ENCODE measurements at places on chromosomes 5 and 9. TPM values are rescaled to one million over a fixed set of nuclear protein-coding genes. Genes with fewer than 3 reads are reported as not detected.

- DNase-seq: no peak
Measured at GRCh38 chr5:39400713-39401578, 23.8 kb downstream of the DAB2 start.

DNA sequence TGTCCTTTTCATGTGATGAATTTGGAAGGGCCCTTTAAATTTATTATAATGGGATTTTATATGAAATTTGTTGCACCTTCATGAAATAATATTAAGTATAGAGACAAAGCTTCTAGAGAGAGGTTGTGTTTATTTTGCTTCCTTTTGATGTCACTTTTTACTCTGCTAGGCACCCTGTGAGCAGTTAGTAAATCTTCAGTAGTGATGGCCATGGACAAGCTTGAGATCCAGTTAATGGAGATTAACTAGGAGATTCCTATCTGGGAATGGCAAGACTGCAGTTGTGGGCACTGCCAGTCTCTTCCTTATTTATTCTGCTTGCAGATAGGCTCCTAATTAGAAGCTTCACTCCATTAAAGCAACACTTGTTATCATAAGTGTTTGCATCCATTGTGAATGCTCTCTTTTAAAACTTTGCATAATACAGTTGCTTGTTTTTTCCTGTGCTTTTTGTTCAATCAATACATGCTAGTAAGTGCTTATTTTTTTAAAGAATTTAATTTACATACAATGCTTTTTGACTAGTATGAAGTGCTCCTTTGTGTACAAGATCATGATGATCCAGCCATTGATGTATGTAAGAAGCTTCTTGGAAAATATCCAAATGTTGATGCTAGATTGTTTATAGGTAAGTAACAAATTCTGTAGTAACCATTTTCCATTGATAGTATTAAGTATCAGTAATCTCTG is 25.9 kb downstream of the UGCG start:
- DNase-seq: no peak

DNA sequence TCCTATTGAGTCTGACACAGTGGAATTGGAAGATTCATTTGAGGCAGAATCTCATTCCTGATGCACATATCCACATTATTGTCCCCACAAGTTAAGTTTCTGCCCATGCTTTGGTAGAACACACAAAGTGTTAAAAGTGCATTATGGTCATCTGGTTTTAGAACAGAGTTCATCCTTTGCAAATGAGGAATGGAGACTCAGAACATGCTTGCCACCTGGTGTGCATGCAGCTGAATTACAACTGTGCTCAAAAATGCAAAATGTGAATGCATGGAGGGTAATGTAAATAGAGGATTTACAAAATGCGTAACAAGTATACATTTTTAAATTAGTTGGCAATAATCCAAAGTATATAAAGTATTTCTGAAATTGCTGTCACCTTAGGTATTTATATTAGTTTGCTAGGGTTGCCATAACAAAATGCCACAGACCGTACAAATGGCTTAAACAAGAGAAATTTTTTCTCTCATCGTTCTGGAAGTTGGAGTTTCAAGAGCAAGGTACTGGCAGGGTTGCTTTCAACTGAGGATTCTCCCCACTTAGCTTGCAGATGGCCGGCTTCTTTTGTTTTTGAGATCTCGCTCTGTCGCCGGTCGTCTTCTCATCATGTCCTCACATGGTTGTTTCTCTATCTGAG is 671.1 kb downstream of the TAF11L14 start:
- no peak for DNase-seq

Gene SPINK6
- polyA plus RNA-seq: 35.5 TPM

DNA sequence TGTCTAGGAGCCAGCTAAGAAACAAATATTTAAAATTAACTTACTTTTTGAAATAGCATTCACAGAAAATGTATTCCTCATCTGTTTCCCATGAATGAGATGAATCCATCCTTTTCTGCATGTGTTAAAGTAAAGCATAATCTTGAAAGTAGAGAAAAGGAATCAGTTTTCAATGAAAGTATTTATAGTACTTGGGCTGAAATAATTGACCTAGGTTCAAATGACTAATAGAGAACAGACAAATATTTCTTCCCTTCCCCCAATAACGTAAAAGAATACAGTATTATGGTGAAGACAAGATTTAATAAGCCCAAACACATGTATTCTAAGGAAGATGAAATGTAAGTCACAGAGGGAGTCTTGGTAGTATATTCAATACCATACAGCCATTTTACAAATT is 403.5 kb downstream of the ZNF608 start:
- no peak for DNase-seq

Gene FIBCD1
- polyA plus RNA-seq: 0.79 TPM

Gene EGR1
- 7.0 TPM for polyA plus RNA-seq

Gene SV2C
- 0.02 TPM for polyA plus RNA-seq

GRCh38 chr5:53826504-53826903 is 266.1 kb downstream of the NDUFS4 start:
- no peak for DNase-seq
